ENCODE measurements at places on chromosomes 3 and 15.

- no peak for DNase-seq
Measured at GRCh38 chr3:153293265-153293664, 131.2 kb downstream of the RAP2B start.

DNA sequence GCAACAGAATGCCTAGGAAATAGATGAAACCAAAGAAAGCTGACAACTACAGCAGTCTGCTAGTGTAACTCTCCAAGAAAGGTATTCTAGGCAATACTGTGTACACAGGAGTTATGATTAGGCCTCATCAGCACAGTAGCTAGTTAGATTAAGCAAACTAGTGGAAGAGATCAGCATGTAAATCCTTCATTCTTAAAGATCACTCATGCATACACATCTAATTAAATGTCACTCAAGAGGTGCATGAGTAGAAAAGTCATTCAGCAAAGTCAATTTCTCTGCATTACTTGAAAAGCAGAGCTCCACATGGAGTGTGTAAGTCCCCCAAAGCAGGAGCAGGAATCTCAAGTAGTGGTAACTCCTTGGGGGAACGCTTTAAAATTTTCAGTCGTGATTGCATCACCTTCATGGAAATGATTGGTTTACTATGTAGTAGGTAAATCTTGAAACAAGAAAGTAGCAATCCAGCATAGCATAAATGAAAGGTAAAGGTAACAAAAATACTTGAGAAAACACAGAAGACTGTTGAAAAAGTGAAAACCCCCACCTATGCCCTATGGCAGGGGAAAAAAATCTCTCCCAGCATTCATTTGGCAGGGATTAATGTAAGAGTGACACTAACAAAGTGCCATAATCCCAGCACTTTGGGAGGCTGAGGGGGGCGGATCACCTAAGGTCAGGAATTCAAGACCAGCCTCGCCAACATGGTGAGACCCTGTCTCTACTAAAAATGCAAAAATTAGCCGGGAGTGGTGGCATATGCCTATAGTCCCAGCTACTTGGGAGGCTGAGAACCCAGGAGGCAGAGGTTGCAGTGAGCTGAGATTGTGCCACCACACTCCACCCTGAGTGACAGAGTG, 29.4 kb upstream of the PPIB start:
- DNase-seq, result no peak

DNA sequence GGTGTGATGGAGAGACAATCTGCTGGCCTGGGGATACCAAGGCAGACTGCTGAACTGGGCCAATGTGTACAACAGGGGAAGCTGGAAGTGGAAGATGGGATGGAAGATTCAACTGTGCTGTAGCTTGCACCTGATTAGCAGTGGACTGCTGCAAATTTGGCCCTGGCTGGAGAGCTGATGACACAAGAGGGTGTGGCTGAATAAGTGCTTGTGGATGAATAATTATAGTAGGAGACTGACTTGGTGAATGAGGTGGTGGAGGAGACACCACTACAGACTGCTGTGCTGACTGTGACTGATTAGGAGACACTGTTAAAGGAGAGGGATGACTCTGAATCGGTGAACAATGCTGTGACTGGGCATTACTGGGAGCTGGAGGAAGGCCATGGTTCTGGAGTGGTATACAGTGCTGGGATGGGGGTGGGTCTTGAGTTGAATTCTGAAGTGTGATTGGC, 52.5 kb downstream of the PHC3 start:
- no peak for DNase-seq

DNA sequence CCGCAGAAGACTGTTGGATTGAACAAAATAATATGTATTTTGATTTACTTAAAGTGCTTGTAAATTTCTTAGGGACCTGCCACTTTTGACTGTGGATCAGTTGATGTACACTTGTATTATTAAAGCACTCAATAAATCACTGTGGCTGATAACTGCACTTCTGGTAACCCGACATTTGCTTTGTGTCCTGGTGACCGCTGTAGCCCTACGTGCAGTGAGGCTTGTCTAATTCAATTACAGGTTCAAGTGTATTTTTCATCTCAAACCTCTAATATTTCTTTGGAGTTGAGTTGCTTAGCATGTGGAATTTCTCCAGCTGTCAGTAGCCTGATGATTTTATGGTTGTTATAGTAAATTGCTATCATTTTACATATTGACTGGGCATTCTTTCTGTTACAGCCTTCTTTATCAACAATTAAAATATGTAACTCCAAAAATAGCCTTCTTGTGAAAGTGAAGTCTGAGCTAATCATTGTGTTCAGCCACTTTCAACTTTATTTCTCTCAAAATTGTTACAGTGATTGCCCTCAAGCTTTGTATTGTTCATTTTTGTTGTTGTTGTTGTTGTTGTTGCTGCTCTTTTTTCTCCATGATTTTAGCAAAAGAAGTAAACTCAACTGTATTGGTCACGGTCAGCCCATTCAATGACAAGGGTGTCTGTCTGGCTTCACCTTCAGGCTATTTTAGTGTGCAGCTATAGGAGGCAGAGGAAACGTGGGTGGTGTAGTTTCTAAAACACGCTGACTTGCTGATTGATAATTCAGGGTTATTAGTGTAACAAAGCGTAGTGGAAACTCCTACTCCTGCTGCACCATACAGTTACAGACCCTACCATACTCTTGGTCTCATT, 215.1 kb upstream of the UBE2E1 start:
- no peak for DNase-seq

DNA sequence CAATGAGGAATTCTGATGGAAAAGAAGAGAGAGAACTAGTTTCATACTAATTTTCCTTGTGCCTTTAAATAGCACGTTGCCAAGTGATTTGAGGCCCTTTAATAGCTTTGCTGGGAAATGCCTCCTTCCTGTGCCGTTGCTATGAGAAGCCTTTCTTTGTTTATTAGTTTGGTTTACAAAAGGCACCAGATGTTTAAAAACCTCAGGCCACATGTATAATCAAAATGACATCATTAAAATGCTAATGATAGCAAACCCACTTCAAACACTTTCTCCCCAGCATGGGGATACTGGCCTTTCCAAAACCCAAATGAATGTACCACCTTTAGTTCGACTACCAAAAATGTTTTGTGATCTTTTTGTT, 50.0 kb upstream of the TBC1D23 start:
- peak; percentile 85 for DNase-seq

GRCh38 chr3:130707902-130708601, 38.6 kb downstream of the PIK3R4 start:
- no peak for DNase-seq

DNA sequence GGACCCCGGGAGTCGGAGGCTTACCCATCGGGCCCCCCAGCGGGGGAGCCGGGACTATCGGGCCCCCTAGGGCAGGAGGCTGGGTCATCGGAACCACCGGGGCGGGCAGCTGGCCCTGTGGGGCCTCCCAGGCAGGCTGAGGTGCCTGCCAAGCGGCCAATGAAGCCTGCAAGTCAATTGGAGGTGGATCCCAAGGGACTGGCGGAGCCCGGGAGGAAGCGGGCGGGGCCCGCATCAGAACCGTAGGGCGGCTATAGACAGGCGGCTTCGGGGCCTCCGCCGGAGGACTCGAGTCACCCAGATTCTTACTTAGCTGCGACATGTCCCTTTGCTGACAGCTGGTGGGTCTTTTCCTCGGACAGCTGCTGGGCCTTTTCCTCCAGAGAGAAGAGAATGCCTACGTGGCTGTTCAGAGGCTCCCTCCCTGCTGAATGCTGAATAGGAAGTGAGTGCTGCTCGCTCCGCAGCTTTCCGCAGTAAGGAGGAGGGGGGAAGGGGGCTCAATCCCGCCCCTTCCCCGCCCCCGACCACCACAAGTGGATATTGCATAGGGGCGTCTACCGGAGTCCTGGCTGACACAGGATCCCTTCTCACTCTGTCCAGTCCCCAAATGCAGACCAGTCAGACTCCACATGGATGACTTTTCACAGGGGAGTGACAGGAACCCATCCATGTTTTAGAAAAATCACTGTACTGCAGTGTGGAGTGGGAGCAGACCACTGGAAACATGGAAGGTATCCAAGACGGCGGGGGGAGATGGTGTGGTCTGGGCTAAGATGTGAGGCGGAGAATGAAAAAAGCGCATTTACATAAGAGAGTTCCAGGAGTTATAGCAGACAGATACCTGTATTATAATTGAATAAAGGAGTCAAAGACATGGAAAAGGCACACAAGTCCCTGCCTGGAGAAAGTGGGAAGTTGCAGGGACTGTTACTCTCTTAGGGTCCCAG, at the start of gene MAGEL2:
Gene MAGEL2, minus strand, starts transcription at position 447 of the 950 bp plus-strand sequence. Its CDS starts 125 bp downstream, at position 322.
- DNase-seq, result peak; percentile 38

GRCh38 chr15:56251315-56252095, 7.8 kb upstream of the RFX7 start:
- DNase-seq, result peak; percentile 41

DNA sequence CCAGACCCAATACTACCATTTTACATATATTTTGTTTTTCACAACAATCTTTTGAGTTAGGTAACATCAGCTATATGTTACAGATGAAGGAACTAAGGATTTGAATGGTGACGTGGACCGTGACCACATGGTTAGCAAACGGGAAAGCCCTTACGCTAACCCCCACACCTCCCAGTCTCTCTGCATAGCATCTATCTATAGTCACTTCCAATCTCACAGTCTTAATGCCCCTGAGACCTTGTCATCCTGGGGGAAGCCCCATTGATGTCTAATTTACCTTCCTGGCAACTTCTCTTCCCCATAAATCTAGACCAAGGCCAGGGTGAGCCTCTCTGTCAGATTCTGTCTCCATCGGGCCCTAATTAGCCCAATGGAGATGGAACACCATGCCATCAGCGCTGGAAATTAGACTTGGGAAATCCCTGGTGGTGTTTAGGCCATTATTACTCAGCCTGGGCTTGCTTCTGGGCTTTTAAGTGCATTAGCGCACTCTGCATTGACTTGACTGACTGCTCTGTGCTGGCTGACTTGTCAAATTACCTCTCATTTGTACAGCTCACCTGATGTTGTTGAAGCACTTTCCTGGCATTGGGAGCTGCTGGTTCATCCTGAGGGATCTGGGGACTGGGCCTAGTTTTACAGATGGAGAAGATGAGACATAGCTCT, 34.0 kb upstream of the SH3GL3 start:
- DNase-seq, result no peak

GRCh38 chr3:114299421-114299820, 5.6 kb downstream of the TIGIT start:
- peak; percentile 19 for DNase-seq

DNA sequence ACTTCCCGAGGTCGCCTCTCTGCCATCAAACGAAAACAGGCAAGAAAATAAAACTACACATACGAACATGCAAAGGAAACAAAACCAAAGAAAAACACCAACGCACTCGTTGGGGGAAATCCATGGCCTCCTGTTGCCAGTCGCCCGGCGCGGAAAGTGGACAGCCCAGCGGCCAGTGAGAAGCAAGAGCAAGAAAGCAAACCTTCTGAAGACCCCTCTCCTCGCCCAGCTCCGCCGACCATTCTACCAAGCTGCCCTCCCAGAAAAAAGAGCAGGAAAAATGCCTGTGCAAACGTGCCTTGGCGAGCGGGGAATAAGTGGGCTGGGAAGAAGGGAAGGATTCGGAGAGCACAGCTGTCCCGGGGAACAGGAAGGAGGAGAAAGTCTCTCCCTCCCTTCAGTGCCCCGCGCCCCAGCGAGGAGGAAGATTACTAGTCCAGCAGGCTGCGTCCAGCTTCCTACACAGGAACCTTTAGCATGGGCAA, 802 bp upstream of the NECTIN3 start:
- no peak for DNase-seq

DNA sequence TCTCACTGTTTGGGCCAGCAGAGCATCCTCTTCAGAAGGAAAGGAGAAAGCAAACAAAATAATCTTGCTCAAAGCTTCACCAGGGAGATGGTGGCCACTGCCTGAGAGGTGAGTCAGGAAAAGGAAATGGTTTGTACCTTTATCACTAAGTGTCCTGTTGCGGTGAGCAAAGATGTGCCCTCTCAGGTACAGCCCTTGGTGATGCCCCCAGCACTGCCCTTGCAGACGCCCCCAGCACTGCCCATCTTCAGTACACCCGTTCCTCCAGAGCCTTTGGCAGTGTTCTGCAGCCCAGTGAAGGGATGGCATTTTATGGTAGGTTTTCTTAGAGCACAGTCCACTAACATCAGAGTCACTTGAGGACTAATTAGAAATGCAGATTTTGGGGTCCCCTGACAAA, 92.3 kb downstream of the ZNF621 start:
- DNase-seq, result no peak

- DNase-seq, result peak; percentile 23
Measured at GRCh38 chr3:174619239-174619638, 239.9 kb upstream of the NAALADL2 start.

DNA sequence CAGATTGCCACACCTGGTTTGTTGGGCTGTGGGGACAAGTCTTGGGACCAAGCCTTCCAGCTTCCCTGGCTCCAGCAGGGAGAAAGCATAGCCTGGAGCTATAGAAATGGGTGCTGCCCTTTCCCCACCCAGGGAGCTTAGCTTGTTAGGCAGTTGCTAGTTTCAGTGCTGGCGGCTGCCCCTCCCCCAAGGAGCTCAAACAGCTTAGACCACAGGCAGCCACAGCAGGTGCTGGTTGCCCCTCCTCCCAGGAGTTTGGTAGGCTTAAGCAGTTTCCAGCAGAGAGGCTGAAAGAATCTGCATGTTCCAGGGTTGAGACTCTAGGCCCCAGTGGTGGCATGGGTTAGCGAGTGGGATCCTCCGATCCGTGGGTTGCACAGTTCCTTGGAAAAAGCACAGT, 889.7 kb downstream of the IGSF11 start:
- no peak for DNase-seq

DNA sequence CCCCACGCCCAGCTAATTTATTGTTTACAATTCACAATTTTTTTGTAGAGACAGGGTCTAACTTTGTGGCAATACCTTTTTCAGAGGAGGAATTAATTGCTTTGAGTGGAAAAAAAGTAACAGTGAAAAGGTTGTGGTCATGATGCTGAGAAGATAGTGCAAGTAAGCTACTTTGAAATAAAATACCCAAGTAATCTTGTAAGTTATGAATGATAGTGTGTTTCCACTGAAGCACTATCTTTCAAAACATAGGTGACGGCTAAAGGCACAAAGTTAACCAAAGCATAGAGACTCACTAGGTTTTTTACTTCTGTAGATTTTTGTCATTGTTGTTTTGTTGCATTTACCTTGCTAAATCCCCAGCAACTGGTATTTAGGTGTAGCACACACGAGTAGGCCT, 101.2 kb upstream of the C15orf61 start:
- DNase-seq, result no peak

DNA sequence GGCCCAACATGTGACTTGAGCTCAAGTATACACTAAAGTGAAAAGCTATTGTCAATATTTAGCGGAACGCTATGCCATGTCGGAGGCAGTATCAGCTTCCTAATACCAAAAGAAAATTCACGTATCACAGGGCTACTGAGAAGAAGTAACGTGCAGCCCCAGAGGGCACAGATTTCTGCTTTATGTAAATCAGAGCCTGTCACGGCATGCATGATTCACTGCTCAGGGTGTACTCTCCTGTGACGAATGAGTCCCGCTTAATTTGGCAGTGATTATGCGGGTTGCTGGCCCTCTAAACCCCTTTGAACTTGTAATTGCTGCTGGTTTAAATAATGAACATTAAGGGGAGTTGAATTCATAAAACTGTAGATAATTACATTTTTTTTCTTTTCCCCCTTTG, 85.3 kb downstream of the MEIS2 start:
- no peak for DNase-seq

DNA sequence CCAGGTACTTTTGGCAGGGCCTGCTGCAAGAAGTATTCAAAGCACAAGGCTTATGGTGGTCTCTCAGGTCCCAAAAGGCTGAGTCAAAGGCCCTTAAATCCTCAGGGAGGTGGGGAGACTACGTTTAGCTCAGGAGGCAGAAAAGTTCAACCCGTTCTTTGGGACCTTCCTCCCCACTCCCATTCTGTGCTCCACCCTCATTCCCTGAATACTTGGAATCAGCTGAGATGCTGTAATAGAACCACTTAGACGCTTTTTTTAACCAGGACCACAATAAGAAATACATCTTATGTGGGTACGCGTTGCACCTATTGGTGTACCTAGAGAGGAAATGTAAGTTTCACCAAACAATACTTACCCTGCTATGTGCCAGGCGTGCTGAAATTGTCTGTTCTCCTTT, 58.0 kb downstream of the FAM174B start:
- no peak for DNase-seq
